ENCODE measurements at places on chromosomes 13 and 19.

DNA sequence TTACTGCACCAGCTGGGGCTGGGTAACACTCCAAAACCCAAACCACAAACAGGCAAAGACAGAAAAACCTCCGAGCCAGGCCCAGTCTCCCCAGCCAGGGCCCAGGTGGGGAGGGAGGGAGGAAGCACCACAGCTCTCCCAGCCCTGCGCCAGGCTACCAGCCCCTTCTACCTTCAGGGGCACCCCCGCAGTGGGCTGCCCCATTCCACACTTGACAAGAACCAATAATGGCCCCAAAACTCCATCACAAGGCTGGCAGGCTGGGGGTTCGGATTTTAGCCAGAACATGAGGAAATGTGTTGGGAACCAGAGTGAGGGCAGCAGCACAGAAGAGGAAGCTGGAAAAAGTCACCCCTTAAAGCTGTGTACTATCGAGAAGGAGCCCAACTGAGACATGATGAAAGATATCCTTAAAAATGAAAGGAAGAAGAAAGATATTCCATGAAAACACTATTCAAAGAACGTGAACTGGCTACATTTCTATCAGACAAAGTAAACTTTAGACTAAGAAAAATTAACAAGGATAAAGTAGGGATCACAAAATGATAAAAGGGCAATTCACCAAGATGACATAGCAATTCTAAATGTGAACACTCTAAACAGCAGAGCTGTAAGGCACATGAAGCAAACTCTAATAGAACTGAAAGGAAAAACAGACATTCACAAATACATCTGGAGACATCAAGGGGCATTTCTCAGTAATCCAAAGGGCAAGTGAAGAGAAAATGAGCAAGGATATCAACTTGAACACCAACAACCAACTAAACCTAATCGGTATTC is 12.9 kb downstream of the TUBGCP3 start:
- no peaks in the 10 kb centered on the region for H3K36me3 ChIP-seq
- H3K27ac ChIP-seq, result no peak overlapping the region
- H3K4me3 ChIP-seq, result no peak overlapping the region
- DNase-seq, result no peak

- no peak overlapping the region for H3K4me3 ChIP-seq
- H3K4me1 ChIP-seq, result no peaks in the 10 kb centered on the region
- H3K27ac ChIP-seq, result no peak overlapping the region
- no peaks in the 10 kb centered on the region for H3K27me3 ChIP-seq
Observed at GRCh38 chr13:97913206-97913605, 40.3 kb upstream of the IPO5 start.

DNA sequence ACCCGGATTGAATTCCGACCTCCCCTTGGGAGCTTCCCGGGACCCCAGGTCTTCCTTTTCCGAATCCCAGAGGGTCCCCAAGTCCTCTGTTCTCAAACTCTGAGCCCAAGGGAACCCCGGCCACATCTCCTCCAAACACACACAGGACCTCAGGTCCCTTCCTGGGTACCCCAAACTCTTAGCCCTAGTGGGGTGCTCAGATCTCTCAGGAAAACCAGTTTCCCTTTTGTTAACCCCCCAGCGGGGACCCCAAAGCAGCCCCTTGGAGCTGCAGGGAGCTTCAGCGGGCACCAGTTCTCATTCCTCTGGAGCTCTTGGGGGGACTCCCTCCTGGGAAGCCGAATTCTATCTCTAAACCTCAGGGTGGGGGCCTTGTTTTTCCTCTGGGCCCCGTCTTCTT is 774 bp downstream of the CACNG6 start:
- H3K27ac ChIP-seq, result no peak overlapping the region
- no peak for DNase-seq
- no peak overlapping the region for H3K4me3 ChIP-seq

- DNase-seq, result no peak
- H3K27me3 ChIP-seq, result no peaks in the 10 kb centered on the region
- no peak overlapping the region for H3K4me3 ChIP-seq
- no peak overlapping the region for H3K27ac ChIP-seq
Observed at GRCh38 chr19:13484166-13484565, 22.1 kb downstream of the CACNA1A start.
